ENCODE measurements at places on chromosomes 13 and 19.

DNA sequence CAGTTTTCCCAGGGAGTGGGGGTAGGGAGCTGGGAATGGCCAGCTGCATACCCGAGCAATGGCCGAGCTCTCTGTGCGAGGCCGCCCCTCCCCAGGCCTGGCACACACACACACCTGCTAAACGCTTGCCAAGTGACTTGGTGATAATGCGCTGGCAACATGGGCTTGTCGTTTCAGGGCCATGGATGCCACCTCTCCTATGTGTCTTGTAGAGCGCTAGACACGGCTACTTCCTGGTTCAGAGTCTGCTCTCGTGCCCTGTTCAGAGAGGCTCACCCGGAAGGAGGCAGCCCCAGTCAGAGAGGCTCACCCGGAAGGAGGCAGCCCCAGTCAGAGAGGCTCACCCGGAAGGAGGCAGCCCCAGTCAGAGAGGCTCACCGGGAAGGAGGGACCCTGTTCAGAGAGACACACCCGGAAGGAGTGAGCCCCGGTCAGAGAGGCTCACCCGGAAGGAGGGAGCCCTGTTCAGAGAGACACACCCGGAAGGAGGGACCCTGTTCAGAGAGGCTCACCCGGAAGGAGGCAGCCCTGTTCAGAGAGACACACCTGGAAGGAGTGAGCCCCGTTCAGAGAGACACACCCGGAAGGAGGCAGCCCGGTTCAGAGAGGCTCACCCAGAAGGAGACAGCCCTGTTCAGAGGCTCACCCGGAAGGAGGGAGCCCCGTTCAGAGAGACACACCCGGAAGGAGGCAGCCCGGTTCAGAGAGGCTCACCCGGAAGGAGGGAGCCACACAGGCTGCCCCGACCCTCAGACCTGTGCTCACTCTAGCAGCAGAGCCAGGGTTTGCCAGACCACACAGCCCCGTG, 4.2 kb downstream of the ADPRHL1 start:
- DNase-seq = no peak

- DNase-seq = no peak
These were observed 14.5 kb upstream of the ICAM3 start for GRCh38 chr19:10353793-10354391.

DNA sequence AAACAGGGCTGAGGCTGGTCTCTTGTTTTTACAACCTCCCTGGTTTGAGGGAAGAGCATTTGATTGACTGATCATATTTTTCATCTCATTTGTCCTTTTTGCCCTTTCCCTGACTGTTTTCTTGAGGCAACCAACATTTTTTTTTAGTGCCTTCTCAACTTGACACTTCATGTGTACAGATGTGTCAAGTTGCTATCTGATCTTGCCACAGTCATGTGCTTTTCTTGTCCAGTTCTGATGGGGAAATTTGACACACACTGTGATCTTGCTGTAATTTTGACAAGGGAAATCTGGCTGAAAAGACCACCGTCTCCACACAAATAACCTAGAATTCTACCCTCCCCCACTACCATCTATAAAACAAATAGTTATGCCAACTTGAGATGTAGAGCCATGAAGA, 329.6 kb downstream of the KCTD12 start:
- no peak for DNase-seq

GRCh38 chr19:51695702-51696315, 2.7 kb downstream of the SPACA6 start:
- no peak for DNase-seq

DNA sequence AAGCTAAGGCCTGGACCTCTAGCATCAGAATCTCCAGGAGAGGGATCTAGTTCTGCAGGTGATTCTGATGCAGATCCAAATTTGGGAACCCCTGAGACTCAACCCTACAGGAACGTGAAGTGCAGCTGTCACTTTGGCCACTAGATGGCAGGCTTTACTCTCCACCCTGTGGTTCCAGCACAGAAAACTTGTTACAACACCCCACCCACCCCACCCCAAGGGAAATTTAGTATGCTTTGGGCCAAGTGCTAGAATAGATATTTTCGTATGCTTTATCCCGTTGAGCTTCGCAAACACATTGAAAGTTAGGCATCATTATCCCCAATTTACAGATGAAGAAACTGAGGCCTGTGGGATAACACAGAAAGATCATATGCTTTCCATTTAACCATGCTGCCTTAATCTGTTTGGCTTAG, 232.0 kb downstream of the B3GLCT start:
- DNase-seq = no peak

GRCh38 chr19:27679399-27679798, 1533.6 kb downstream of the UQCRFS1 start:
- no peak for DNase-seq

DNA sequence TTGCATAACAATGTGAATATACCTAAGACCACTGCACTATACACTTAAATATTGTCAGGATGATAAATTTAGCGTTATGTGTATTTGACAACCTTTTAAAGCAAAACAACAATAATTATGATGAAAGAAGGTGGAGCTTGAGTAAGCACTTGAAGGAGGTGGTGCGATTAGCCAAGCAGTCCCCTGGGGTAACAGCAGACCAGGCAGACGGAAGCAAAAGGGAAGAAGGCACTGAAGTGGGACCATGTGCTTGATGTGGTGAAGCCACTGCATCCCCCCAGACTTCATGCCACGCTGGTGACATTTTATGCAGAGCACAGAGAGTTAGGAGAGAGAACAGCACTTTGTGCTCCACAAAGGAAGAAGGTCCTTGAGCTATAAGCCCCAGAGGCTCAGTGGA, 58.3 kb upstream of the ZNF507 start:
- DNase-seq = no peak

- DNase-seq = no peak
These were observed 222.8 kb downstream of the PCDH20 start for GRCh38 chr13:61192826-61193225.

- no peak for DNase-seq
These were observed 78.5 kb upstream of the NBEA start for GRCh38 chr13:34863360-34864135.

All from caudate nucleus (tissue), 63 donors.